ENCODE measurements at places on chromosomes 1 and 21.

DNA sequence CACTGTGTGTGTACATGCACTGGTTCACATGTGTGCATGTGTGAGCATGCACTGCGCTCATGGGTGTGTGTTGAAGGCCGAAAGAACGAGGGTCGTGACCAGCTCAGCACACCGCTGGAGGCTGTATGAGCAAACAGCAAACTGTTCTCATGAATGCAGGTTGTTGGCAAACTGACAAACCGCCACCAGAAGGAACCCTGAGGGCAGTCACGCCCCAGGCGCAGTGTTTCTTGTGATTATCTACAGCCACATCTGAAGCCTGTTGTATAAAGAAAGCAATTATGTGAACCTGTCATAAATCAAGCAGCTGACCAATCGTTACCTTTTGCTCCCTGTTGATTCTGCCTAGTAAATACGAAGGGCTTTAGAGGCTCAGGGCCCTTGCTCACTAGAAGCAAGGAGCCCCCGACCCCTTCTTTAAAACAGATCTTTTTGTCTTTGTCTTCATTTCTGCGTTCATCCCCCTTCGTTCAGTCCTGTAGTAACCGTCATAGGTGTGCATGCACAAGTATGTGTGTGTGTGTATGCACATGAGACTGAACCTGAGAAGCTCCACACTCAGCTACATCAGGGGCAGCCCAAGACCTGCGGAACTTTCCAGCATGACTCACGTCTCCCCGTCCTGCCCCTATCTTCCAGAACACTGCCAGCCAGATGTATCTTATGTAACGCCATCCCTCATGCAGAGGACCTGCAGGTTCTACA, 16.8 kb upstream of the RIPK4 start:
- no peak for DNase-seq

DNA sequence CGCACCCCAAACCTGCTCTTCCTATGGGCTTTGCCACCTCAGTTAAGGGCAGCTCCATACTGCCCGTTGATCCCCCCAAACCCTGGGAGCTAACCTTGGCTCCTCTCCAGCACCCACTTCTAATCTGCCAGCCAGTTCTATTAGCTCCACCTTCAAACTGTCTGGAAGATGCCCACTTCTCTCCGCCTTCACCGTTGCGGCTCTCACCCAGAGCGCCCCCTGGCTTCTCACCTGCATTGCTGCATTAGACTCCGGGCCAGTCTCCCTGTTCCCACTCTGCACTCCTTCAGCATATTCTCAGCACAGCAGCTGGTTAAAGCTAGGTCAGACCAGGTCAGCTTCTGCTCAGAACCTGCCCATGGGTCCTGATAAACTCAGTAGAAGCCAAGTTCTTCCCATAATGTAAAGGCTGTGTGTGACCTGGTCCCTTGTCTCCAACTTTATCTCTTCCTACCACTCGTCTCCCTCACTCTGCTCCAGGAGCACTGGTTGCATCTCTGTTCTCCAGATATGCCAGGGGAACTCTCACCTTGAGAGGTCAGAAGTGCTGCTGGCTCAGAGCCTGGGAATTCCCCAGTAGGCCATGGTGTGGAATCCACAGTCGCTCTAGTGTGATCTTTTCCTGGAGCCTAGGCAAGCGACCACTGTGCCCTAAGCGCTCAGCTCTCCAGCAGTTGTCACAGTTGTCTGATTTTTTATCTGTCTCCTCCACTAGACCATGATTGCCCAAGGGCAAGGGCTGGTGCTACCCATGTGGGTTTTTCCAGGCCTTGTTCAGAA, 150.3 kb downstream of the HMGB4 start:
- DNase-seq = no peak

DNA sequence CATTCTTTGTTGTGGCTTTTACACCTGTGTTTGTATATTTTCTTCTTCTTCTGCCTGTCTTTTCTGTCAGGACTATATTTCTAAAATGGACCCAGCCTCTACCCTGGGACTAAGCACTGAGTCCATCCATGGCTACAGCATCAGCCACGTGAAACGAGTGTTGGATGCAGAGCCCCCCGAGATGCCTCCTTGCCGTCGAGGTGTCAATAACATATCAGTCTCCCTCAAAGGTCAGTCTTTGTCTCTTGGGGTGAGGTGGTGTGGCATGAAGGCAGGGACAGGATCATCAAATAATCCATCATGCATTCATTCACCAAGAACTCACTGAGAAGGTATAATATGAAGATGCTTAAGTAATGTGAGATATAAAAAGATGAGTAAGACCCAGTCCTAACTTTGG, 19.1 kb upstream of the IPO9 start:
- DNase-seq = no peak

DNA sequence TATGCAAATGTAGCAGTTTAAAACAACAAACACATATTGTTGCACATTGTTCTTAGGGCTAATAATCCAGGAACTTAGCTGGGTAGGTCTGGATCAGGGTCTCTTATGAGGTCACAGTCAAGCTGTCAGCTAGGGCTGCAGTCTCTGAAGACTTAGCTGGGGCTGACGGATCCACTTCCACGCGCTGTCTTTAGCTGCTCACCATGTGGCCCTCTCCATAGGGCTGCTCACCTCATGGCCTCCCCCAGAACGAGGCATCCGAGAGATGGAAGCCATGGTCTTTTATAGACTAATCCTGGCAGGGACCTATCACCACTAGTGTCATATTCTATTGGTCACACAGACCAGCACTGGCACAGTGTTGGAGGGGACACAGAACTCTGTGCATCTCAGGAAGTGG, 8.7 kb upstream of the OXCT2 start:
- no peak for DNase-seq

GRCh38 chr1:3697810-3698209, 45.5 kb downstream of the TP73 start:
- peak; percentile 78 for DNase-seq

DNA sequence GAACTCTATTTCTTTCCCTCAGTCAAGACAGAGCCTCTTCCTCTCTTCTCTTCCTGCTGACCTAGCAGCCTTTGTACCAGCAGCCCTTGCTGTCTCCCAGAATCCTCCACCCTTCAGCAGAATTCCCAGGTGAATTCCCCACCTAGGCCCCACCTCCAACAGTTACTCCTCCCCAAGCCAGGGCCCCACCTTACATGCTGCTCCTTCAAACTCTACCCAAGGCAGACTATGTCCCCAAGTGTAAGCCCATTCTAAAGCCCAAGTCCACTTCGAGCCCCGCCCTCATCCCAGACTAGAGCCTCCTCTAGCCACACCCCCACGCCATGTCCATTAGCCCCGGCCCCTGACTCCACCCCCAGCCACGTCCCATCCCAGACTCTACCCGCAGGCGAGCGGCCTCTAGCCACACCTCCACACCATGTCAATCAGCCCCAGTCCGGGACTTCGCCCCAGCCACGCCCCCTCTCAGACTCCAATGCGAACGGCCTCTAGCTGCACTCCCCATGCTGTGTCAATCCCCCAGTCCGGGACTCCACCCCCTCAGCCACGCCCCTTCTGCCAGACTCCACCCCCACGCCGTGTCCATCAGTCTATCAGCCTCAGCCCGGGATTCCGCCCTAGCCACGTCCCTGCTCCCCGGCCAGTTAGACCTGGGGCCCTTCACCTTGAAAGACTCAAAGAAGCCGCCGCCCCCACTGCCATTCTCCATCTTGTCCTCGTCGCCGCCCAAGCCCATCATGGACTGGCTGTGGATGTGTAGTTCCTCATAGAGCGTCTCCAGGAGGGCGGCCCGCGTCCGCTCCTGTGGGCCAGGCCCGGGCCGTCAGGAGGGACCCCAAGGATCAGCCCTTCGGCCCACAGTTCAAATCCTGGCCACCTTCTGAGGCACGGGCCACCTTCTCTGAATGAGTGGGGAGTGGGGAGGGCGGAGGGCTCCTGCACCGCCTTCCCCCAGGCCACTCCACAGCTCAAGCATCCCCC, 61.3 kb downstream of the RAP1GAP start:
- no peak for DNase-seq

- no peak for DNase-seq
These were observed 8.5 kb downstream of the CRP start for GRCh38 chr1:159705904-159706256.

DNA sequence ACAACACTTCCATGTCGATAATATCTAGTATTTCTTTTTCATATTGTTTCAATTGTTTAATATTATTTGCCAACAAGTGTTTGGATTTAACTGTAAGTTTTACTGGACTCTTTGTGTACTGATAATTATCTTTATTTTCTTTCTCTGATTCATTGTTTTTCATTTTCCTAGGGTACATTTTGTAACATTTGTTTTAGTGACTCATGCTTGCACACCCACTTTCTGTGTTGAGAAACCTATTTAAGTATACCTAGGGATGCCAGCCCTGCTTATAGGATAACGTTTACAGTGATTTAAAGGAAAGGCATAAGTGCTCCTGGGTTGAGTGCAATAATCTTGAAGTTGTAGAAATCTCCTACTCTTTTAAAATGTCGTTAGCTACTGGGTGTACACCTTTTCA, 1386.0 kb upstream of the ADGRL4 start:
- no peak for DNase-seq

DNA sequence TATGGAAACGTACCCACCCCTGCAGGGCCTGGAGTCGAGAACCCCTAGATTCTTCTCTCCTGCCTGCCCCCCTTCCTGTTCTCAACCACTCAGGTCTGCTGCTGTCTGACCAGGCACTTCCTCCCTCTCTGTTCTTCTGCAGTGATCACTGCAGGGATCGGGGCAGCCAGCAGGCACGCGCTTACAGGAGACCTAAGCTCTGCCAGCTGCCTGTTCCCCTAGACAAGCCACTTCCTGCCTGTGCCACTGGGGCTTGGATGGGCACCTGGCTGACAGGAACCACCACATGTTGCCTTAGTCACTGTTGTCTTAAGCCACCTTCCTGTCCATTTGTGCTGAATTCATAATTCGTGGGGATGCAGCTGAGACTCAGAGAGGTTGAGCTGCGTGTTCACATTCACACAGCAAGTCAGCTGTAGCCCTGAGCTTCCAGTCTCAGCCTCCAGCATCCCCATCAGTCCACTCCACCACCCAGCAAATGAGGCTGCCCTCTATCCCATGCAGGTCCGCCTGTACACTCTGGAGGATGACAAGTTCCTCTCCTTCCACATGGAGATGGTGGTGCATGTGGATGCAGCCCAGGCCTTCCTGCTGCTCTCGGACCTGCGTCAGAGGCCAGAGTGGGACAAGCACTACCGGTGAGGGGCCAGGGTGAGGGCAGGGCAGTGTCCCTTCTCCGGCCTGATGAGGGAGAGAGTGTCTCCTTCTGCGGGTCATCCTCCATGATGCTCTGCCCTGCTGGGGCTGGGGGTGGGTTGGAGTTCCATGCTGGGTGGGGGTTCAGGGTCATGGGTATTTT, 18.6 kb downstream of the FAM151A start:
- no peak for DNase-seq

GRCh38 chr1:19023787-19024186, 67.3 kb upstream of the IFFO2 start:
- no peak for DNase-seq

GRCh38 chr1:40588586-40588985, 57.1 kb downstream of the ZNF684 start:
- no peak for DNase-seq

DNA sequence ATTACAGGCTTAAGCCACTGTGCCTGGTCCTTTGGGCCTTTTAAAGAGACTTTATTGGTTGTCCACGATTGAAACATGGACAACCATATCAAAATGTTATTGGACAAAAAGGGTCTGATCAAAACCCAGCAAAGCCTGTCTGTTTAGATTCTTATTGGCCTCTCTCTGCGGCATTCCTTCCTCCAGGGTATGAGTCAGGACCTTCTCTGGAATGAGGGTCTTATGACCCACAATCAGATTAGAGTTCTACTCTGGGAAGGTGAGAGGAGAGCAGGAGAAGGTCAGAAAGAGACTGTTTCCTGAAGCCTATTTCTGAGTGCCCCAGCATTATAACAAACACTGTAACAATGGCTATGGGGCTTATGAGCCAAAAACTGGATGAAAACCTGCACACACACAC, 7.9 kb downstream of the LURAP1 start:
- no peak for DNase-seq

DNA sequence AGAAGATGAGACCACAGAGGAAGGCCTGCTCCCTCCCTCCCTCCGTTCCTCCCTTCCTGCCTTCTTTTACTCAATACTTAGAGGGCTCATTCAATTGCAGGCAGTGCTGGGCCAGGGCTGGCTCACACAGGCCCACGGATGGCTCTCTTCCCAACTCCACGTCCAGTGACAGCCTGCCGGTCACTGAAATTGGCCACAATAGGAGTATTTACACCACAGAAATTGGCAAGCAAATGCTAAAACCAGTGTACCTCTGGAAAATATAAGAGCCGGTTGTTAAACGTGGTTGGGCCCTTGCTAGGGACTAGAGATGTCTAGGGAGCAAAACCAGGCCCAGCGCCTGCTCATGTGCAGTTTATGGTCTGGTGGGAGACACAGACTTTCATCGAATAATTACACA, 72.4 kb upstream of the TMEM51 start:
- DNase-seq = no peak

- DNase-seq = no peak
These were observed 23.1 kb upstream of the USP25 start for GRCh38 chr21:15706696-15707095.

DNA sequence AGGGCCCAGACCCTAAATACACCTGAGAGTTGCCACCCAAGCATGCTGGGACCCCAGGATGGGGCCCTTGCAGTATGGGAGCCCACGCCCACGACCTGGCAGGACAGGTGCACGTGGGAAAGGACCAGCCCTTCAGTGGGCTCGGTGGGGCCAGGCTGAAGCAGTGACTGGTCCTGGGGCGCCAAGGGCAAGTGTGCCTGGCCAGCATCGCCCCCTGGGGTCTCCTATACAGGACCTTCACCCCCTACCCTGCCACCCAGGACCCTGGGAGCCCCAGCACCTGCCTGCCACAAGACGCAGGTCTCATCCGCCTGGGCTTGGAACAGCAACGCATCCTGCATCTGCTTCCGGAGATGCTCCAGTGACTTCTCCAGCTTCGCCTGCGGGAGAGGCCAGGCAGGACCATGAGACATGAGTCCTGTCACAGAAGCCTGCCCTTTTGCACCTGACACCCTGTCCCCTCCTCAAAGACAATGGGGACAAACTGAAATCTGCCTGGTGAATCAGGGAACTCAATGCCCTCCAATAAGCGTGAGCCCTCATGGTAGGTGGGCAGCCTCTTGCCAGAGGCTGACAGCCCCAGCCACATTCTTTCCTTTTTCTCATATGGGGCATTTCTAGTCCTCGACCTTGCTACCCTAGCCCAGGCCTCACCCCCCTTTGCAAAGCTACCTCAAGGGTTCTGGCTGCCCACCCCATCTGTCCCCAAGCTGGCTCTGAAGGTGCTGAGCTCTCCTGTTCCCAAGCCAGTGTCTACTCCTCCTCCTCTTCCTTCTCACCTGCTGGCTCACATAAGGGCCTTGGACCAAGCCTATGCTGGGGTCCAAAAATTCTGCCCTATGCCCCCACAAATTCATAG, 4.6 kb downstream of the TRIM11 start:
- DNase-seq = no peak

GRCh38 chr21:33949516-33950430, 34.2 kb upstream of the ATP5PO start:
- no peak for DNase-seq

- DNase-seq = no peak
These were observed 5.9 kb downstream of the CLCA2 start for GRCh38 chr1:86429835-86430234.

- no peak for DNase-seq
These were observed 25.3 kb downstream of the DPH5 start for GRCh38 chr1:101000131-101000873.
